ENCODE measurements at places on chromosomes 11 and 22.

- no peak for DNase-seq
These were observed 8.0 kb downstream of the B4GALNT4 start for GRCh38 chr11:377174-377865.

DNA sequence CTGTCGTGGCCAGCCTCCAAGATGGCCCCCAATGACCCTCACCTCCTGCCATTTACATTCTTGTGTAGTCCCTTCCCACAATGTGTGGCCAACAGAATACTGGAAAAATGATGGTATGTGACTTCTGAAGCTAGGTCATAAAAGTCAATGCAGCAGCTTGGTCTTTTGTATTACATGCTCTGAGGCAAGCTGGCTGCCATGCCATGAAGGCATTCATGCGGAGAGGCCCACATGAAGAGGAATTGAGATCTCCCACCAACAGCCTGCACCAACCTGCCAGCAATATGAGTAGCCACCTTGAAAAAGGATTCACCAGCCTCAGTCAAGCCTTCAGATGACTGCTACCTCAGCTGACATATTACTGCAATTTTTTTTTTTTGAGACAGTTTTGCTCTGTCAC, 4.6 kb downstream of the MRTFA start:
- no peak for DNase-seq

DNA sequence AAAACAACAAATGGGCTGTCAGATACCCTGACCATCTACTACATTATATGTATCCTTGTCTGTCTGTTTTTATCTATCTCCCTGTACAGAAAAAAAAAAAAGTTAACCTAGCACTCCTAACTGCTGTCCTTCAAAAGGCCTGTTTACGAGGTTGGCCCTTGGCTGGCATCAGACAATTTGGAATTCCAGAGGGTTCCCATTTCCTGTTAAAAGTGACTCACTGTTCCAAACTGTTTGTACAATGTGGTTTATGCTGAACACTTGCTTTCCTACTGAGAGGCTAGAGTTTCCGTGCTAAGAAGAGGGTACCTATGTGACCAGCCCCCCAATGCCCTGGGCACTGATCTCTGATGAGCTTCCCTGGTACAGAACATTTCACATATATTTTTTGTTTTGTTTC, 65.9 kb upstream of the HMGXB4 start:
- DNase-seq: no peak

- DNase-seq: no peak
These were observed 42.5 kb upstream of the DLAT start for GRCh38 chr11:111982541-111983186.

DNA sequence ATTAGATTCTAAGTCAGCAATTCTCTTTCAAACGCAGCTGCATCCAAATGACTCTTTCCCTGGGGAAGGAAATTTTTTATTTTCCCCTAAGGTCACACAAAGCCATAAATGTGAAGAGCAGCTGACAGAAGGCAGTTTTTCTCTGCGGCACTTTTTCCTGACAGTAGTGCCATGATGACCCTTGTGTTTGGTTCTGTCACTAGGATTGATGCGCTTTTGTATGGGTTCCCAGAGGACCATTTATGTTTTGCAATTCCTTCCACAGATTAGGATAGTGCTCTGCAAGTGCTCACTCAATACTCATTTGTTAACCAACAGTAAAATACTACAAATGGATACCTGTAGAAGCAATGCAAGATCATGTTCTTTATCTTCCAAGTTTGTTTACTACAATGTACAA, 359.6 kb upstream of the CTSC start:
- no peak for DNase-seq

GRCh38 chr22:17795661-17796548, 21.6 kb upstream of the BID start:
- DNase-seq: no peak

GRCh38 chr22:46055181-46055875, 78.4 kb upstream of the WNT7B start:
- no peak for DNase-seq

DNA sequence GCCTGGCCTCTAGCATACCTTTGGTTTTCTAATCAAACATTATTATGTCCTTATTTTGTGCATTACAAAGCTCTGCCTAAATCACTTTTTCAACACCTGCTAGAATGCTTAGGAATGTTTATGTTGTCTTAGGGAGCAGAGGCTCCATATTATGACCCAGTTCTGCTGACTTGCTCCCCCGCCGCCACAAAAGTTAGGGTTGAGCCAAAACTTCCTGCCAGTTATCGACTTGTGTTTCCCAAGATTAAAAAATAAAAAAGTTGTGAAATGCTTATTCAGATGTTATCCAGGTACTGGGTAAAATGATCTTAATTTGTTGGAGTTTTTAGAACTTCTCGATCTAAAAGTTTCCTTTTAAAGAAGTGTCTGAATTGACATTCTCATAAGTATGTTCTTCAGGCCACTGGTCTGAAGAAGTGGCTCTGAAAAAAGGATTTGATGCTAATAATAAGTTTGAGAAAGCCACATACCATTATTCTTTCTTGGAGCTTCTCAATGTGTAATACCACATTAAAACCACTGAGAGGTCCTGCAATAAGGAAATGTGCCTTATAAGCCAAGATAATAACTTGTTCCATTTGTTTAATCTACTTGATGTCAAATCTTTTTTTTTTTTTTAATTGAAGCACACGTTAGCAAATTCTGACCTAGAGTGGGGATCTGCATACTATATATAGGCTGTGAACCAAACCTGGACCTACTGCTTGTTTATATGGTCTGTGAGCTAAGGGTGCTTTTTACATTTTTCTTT, 2.2 kb downstream of the RNF185 start:
- DNase-seq: no peak

GRCh38 chr11:32705309-32706033, 89.0 kb downstream of the CCDC73 start:
- DNase-seq: no peak

DNA sequence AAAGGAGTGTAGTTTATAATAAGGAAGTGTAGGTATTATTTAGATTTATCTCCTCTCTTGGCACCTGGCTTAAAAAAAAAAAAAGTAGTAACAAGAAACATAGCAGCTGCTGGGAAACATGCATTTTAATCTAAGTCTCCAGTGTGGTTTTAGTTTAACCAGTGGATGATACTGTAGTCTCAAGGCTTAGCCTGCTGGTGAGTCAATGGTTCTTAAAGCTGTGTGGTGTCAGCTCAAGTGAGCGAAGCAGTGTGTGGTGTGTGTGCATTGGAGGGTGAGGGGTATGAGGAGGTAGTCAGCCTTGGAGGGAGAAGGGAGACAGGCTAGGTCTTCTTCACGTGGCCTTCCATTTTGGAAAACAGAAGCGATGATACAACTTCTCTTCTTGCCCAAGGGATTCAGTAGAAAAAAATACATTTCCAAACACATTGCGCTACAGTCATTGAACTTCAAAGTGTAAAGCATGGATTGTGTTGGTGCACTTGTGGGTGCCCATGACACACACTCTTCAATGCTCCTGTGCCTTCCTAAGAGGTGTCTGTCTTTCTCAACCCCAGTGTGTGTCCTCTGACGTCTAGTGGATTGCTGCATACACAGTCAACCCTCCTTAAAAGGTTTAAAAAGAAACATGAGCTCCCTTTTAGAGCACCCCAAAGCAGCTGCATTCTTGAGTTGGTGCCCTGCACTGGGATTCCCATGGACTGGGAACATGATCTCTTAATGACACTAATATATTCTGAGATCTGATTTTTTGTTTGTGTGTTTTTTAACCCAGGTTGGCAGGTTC, 40.1 kb downstream of the ZBTB16 start:
- DNase-seq: no peak

DNA sequence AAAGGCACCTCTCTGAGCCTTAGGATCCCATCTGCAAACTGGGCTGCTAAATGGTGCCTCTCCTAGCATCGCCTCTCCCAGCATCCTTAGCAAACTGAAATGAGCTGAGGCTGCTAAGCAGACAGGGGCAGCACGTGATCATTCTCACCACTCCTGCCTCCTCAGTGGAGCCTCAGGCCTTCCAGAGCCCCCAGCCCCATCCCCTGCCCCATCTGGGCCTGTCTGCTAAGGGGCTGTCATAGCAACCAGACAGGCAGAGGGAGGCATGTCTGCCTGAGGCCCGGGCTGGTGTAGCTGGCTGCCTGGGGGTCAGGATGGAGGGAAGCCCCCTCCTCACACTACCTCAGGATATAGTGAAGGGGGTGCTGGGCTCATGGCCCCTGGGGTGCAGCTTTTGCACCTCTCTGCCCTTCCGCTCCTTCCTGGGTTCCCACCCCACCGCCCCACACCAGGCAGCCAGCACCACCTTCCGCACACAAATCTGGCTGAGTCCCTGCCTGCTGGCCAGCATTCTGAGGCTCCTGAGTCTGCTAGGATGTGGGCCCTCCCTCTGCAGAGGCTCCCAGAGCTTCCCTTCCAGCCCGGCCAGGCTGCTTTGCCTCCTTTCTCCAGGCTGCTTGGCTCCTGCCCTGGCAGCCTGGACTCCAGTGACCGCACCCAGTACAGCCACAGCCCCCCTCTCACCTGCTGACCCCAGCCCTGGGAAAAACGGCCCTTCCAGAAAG, 47.5 kb upstream of the TTLL12 start:
- no peak for DNase-seq

DNA sequence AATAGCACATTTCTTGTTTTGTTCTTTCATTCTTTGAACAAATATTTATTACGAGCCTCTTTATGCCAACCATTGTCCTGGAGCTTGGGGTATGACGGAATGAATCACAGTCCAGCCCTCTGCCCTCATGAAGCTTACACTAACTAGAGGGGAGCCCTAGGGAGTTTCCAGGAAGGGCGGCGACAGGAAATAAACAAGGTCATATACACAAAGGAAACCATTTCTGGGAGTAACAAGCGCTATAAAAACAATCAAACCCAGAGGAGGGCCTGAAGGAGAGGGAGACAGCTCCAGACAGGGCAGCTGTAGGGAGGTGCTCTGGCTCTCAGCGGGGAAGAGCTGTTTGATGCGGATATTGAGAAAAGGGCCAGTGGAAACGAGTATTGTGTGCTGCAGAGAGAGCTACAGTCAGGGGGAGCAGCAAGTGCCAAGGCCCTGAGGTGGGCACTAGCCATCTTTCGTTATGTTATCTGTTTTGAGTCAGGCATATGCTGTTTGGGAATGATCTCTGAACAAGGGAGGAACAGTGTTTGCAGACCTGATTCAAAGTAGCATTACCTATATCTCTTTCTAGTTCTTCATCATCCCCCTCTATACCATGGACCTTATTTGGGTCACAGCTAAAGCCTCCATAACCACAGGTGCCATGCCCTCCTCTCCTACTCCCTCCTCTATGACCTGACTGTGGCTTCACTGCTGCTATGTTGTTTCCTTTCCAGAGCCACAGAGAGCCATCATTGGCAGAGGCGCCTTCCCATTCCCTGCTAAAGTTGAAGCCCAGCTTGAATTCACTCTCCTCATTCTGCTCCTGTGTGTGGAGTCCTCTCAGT, 15.3 kb upstream of the ZBTB16 start:
- DNase-seq: no peak

DNA sequence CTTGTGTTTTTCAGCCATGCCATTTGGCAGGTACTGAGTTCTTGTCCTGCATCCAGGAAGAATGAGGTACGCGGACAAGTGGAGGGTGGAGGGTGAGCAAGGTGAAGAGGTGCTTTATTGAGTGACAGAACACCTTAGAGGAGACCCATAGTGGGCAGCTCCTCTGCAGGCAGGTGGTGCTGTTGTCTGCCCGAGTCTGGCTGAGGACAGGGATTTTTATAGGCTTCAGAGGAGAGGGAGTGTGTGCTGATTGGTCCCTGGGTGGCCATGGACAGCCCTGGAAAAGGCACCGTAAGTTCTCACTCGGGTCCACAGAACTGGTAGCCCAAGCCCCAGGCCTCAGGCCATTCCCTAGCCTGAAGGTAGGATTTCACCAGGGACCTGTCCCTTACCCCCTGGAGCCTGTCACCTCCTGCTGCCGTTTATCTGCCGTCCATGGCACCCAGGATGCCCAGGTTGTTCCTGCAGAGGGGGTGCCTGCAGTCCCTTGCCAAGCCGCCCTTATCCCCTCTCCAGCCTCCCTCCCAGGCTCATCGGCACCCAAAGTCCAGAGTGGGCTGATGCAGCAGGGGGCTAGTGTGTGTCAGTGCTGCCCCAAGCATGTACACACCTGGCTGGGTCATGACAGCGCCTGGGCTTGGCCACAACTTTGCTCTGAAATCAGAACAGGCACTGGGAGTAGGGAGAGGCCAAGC, 213.6 kb downstream of the LRRC4C start:
- DNase-seq: no peak

DNA sequence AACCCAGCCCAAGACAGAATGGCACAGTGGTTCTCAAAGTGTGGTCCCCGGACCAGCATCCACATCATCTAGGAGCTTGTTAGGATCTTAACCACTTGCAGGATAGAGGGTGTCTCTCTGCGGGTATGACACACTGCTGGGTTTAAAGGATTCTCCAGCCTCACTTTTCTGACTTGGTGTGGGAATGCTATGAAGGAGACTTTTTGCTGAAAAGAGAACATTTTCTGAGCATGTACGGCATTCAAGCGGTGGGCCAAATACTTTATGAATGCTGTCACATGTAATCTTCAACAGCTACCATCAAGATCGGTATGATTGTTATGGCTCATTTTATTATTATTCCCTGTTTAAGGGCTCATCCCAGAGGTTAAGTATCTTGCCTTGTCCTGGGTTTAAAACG, 1.8 kb upstream of the CD82 start:
- DNase-seq: no peak

- DNase-seq: no peak
These were observed 79.1 kb downstream of the RDX start for GRCh38 chr11:110217223-110217877.

DNA sequence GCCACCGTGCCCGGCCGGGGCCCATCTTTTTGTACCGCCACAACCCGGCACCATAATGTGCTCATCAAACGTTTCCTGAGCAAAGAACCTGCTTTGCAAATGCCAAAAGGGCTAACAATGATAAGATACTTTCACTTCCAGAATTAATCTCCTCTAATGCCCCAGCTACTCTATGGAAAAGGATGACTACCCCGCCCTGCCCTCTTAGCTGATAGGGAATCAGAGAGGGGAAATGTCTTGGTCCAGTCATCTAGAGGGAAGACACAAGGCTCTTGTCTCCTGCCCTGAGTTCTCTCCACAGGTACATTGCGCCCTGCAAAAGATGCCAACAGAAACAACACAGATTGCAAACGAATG, 586 bp downstream of the TTLL1 start:
- peak; percentile 8 for DNase-seq

- DNase-seq: no peak
These were observed 375.6 kb downstream of the LARGE1 start for GRCh38 chr22:33544707-33545106.

- no peak for DNase-seq
These were observed 13.0 kb upstream of the BID start for GRCh38 chr22:17787241-17787640.

DNA sequence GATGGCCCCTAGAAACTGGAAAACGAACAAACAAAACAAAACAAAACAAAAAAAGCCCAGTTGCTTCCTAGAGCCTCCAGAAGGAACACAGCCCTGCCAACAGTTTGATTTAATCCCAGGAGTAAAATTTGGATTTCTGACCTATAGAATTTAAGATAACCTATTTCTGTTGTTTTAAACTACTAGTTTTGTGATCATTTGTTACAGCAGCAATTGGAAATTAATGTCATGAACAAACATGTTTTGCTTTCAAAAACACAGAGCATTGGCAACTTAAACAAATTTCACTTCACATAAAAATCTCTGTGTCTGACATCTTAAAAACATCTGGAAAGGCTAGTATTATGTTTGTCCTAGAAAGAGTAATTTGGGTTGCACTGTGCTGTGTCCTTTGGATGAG, 437.3 kb downstream of the METTL15 start:
- no peak for DNase-seq

GRCh38 chr11:65225279-65226102, 36.3 kb upstream of the POLA2 start:
- DNase-seq: peak; percentile 54

Data from hindlimb muscle (tissue), 1 donor.